ENCODE measurements at places on chromosomes 4 and X. TPM values are rescaled to one million over a fixed set of nuclear protein-coding genes. Genes with fewer than 3 reads are reported as not detected.

The ATP8A1 gene
- 2.5 TPM for polyA plus RNA-seq

The TCEAL1 gene
- 13.3 TPM for polyA plus RNA-seq

The CXCL3 gene
- 0.47 TPM for polyA plus RNA-seq

The CXCL11 gene
- not detected for polyA plus RNA-seq

The CCNB3 gene
- 0.20 TPM for polyA plus RNA-seq

The DDX53 gene
- polyA plus RNA-seq, result not detected

The LDB2 gene
- polyA plus RNA-seq, result 4.4 TPM
